Activated naive CD4-positive, alpha-beta T cell (primary cell): ENCODE measurements at places on chromosomes 2 and 18.

- DNase-seq: no peak
Observed at GRCh38 chr2:176261136-176261535, 8.1 kb upstream of the MTX2 start.

DNA sequence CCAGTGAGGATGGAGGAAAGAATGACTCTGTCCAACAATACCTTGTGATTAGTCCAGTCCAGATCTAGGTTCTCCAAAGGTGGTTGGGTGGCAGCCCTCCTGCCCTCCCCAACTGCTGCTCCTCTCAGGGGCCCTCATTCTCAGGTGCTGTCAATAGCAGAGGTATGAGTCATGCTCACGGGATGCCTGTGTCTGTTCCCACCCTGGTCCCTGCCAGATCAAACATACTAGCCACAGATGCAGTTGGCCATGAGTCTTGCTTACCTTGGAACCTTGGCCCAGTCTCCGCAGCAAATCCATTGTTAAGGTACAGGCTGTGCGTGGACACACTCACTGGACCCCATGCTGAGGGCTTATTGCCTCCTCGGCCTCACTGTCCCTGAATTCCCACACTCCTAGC is 24.9 kb upstream of the RPIA start:
- DNase-seq: no peak

DNA sequence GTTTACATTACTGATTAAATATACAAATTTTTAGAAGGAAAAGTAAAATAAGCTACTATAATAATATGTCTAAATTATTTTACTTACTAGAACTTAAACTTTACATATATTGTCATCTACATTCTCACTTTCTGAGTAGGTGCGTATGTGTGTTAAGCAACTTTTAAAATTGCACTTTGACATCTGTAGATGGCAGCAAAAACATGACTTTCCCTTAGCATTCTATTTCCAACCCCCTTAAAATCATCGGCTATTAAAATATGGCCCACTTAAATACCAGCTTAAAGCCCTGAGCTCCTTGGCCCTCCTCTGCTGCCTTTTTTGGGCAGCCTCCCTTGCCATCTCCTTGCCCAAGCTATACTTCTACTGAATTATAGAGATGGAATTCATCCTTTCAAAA is 78.0 kb downstream of the UPP2 start:
- DNase-seq: no peak

DNA sequence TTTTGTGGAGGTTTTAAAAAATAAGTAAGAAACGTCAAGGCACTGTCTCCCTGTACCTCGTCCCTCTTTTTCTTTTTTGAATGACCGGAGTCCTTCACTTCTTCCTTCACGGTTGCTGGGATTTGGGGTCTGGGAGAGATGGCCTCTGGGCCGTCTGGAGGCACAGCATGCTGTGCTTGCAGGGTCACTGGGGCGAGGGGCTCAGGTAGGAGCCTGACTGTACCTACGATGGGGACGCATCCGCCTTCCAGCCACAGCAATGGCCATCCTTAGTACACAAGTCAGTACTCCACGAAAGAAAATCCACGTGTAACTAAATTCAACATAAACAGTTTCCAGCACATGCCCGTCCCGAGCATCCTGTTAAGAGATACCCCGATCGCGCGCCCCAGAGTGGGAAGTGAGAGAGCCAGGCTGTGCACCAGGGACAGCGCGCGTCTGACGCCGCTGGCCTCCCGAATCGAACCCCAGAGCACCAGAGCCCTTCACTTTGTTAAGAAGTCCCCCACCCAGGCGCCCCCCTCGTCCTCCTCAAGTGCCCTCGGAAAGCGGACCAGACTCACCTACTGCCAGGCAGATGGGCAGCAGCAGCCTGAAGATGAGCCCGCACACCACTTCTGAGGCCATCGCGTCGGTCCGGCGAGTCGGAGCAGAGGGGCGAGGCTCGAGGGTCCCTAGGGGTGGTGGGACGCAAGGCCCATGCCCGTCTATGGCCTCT is 1.2 kb downstream of the PIEZO2 start:
- no peak for DNase-seq

- DNase-seq: no peak
Observed at GRCh38 chr2:96181529-96181928, 27.1 kb downstream of the STARD7 start.

GRCh38 chr2:189585226-189585756 is 4.7 kb upstream of the SLC40A1 start:
- no peak for DNase-seq

DNA sequence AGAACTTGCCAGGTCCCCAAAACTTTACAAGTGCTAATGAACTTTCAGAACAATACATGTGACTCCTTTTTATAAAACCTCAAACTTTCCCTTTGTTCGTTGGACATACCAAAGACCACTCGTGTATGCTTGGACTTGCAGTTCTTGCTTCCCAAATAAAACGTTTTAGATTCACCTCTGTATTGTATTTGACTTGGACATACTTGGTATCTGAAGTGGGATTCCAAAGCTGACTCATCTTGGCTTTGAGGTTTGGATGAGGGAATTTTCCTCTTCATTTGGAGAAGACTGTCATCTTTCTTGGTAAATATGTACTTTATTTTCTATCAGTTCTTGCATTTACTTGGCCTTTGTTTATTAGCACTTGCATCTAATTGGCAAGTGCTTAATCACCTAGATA is 8.0 kb upstream of the CYB5A start:
- DNase-seq: no peak

GRCh38 chr18:40930211-40930882 is 1024.7 kb upstream of the PIK3C3 start:
- DNase-seq: no peak

- no peak for DNase-seq
Observed at GRCh38 chr2:198368089-198368488, 563.7 kb downstream of the PLCL1 start.

DNA sequence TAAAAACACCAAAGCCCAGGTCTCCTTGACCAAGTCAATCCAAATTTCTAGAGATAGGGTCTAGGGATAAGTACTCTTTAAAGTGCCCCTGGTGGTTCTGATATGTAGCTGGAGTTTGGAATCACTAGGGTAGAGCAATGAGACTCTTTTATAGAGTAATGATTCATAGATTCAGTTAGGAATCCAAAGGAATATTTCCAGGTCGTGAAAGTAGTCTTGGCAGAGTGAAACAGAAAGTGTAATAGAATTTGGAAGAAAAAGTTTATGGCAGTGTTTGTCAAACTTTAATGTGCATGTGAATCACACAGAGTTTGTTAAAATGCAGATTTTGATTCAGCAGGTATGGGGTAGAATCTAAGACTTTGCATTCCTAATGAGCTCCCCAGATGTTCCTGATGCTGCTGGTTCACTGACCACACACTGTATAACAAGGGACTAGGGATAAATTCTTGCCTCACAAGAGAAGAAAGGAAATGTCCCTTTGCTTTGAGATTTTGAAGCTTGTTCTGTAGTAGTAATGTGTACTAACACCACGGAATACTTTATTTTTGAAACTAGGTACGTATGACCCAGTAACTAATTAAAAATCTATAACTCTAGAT is 1.8 kb downstream of the UPP2 start:
- no peak for DNase-seq

- DNase-seq: no peak
Observed at GRCh38 chr2:129374452-129374851, 605.0 kb upstream of the RAB6C start.

GRCh38 chr18:41873730-41874129 is 81.3 kb upstream of the PIK3C3 start:
- no peak for DNase-seq

GRCh38 chr2:42864641-42865280 is 72.4 kb upstream of the HAAO start:
- DNase-seq: no peak

GRCh38 chr2:161122772-161123530 is 37.3 kb upstream of the TANK start:
- no peak for DNase-seq

DNA sequence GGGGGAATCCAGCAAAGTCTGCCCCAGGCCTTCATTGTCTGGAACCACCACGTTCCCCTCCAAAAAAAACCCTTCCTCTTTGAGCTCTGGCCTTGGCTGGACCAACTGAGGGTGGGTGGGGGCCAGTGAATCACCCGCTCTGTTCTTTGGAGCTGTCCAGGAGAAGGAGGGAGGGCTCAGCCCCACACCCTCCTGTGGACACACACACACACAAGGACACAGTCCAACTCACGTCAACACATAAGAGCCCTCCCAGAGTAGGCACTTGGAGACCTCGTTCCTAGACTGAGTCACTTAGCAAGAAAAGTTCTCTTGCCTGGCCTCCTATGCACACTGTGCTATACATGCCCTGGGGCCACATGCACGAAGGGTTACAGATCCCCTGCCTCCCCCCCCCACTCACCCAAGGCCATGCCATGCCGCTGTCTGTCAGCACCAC is 1.2 kb upstream of the TNS1 start:
- DNase-seq: no peak

DNA sequence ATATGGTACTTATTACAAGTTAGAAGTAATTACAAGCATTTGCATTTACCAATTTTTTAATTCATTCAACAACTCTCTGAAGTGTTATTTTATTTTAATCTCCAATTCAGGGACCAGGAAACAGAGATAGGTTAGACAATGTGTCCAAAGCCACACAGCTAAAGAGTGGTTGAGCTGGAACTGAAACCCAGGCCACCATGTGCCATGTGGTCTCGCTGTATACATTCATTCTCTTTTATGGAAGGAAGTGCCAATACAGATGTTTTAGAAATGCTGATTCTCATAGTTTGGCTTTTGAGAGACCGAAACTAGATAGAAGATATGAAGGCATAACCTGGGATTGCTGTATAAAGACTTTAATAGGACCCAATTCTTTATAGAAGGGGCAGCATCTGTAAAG is 684.6 kb upstream of the ID2 start:
- DNase-seq: no peak

GRCh38 chr2:233213011-233213410 is 38.5 kb upstream of the ATG16L1 start:
- no peak for DNase-seq
